Femur (tissue), 1 donor: ENCODE measurements at places on chromosomes 6 and 20.

GRCh38 chr20:35504751-35505150 lies 24.7 kb downstream of the C20orf173 start:
- DNase-seq = no peak

DNA sequence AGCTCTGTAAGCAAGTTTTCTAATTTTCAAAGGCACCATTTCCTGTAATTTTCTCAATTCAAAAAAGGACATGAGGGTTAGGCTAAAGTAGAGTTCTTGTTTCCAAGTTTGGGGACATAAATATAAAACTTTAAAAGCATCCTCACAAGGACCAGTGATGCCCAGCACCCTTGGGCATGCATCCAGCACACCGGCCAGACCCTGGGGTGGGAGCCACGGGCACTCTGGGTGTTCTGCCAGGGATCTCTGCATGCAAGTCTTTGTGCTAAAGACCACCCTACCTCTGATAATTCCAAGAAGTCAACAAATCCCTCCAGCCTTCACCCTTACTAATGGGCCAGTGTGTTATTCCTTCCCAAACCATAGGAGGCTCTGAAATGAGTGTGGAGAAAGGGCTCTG lies 46.5 kb downstream of the PLCG1 start:
- no peak for DNase-seq

DNA sequence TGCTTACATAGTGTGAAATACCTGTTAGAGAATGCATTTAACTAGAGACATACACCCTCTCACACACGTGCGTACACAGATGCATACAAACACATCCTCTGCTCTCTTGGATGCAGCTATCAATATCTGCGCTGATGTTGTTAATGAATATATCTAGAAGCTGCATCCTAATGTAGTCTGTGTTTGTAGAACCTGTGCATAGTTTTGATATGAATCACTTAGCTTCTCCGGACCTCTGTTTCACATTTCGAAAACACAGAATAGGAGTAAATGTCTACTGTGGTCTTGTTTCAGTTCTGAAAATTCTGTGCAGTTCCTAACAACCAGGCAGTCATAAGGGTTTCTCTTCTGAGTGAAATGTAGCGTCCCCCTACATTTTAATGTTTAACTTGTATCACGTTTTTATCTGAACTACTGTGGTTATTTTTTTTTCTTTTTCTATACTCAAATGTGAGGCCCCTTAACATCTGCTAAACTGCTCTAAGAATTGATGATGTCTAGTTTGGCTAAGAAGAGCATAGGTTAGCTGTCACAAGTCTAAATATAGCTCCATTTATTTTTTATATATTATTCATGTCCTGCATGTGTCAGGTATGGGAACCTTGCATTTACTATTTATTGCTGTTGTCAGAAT lies 254.5 kb downstream of the TMEM242 start:
- no peak for DNase-seq

DNA sequence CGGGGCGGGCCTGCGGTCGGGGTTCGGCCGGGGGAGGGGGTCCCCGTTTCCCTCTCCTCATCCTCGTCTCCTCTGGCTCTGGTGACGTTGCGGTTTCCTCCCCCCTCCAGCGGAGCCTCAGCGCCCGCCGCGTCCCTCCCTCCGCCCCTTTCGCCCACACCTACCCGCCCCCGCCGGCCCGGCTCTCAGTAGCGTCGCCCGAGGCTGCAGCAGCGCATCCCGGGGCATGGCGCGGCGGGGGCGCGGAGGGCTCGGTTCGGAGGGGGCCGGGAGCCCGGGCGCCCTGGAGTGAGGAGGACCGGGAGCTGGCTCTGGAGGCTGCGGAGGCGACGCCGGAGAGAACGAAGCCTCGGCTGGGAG lies at the start of gene DSE:
TSS of gene DSE (plus strand) at position 188 of the 360 bp plus-strand sequence. CDS start 28,304 bp downstream, outside the sequence.
- peak; percentile 94 for DNase-seq

DNA sequence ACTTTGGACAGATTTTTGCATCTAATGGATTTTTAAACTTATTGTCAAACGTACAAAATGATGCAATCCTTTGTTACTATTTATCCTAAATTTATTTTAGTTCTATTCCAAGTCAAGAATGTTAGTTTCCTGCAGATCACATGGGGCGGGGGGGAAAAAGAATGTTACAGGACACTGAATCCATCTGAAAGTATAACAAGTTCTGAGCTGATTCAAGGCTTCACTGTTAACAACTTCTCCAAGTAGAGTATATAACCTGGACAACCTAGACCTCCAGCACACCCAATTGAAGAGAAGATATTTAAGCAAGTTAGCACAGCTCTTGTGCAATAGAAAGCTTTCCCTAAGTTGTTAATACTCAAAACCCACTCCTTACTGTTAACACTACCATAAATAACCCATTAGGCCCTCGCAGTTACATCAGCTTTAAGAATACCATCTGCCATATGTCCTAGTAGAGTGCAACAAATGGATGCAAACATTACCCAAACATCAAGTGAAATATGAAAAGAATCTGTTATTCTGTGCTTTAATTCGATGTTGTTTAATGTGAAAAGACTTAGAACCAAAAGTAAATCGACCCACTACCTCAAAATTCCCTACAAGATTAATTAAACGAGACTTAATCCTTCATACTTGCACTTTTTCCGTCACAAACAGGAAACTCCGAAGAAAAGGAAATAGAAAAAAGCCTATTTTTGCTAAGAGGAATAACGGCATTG lies 1.3 kb downstream of the SEC63 start:
- DNase-seq = no peak

DNA sequence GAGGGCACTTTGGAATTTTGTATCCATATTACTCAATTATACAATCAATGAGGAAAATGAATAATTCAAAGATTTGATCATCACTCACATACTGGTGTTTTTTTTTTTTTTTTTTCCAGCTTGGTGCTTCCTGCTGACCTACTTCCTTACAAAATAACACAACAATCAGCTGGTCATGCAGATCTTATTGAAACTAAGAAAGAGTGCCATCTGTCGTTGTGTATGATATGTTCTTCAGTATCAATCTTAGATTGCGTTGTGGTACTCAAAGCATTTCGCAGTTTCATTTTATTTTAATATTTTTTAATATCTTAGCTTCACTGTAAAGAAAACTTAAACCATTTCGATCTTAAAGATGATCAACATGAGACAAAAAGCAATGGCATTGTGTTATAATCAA lies 155.6 kb downstream of the OGFRL1 start:
- no peak for DNase-seq

DNA sequence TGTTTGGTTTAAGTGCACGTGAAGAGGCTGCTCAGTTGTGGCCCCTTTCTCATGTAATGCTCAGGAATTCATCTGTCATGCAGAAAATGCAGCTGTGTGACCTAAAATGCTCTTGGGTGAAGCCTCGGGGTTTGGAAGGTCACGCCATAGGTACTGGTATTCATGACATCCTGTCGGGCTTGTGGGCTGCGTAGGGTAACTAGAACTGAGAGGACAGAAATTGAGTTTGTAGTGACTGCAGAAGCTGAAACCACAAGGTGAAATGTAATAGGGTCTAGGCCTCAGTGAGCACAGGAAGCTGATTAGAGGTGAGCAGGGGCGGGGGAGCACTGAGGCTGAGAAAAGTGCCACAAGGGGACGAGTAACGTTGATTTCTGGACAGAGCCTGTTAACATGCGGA lies 128.8 kb downstream of the SOBP start:
- no peak for DNase-seq

DNA sequence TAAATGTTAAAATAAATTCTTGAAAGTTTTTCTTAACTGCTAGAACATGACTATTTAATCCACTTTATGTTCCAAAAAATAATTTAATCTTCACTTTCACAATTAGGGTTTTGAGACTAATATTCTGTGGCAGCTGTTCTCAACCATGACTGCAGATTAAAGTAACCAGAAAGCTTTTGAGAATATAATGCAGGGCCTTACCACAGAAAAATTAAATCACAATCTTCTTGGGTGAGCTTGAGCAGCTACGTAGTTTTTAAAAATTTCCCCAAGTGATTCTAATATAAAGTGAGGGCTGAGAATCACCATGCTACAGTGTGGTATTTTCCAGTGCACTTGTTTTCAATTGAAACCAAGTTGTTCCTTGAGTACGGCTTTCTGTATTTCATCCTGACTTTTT lies 196.6 kb upstream of the PTCHD4 start:
- DNase-seq = no peak

DNA sequence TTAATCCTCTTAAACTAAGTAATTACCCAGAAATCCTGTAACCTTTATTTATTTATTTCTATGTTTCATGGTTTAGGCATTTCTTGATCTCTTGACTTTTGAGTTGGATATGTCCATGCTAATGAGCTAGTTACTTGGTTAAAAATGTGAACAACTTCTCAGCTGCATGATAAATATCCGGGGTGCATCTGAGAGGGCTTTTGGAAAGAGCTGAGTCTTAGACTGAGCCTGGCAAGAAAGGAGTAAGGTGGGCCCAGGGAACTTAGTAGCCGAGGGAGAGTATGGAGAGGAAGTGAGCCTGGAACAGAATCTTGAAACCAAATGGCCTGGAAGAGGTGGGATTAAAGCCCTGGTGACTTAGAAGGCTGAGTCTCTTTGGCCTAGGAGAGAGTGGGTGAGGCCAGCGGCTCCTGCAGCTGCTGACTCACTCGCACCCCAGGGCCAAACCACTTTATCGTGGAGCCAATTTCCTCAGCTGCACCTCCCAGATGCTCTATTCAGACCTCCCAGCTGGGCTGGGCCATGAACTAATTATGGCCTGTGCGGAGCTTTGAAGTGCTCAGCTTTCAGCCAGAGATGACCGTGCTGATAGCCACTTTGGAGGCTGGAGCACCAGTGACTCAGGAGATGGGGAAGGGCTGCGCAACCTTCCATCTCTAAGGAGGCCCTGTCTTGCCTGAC lies 19.1 kb downstream of the TGM3 start:
- DNase-seq = peak; percentile 74

- no peak for DNase-seq
Measured at GRCh38 chr20:22825546-22825945, 209.6 kb upstream of the SSTR4 start.

DNA sequence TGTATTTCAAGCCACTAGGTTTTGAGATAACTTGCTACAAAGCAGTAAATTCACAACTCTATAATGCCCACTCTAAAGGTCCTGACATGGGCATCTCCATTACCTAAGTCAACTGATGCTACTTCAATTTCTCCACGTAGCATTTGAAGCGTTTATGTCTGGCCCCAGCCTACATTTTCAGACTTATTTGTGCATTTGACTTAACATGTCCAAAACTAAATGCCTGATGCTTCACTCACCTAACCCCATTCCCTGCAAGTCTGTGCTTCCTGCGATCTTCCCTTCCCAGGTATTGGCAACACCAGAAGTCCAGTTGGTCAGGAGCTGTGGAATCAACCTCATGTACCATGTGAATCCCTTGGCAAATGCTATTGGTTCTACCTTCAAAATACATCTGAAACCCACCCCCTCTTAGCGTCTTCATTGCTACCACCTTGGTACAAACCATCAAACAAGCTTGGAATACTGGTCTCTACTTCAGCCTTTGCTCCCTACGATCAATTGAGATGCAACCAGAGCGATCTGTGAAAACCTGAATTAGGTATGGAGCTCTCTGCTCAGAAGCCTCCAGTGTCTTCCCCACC lies 12.8 kb upstream of the ZNFX1 start:
- DNase-seq = no peak

GRCh38 chr6:4606016-4606415 lies 170.2 kb upstream of the CDYL start:
- DNase-seq = no peak

- DNase-seq = no peak
Measured at GRCh38 chr6:158910484-158911440, 89.2 kb downstream of the RSPH3 start.
